ENCODE measurements at places on chromosomes 7 and 10. TPM values are rescaled to one million over a fixed set of nuclear protein-coding genes. Genes with fewer than 3 reads are reported as not detected.

Gene AOAH
- 2.9 TPM for total RNA-seq

Gene GDF2
- total RNA-seq: not detected

Gene GNGT1
- total RNA-seq: 0.92 TPM

Gene FEZF1
- not detected for total RNA-seq

Gene SPDYE3
- not detected for total RNA-seq

Gene GIMAP7
- 3.2 TPM for total RNA-seq

Gene AKR1D1
- total RNA-seq: not detected

All from ovary (tissue), 10 donors.